ENCODE measurements at places on chromosomes 1 and 21.

DNA sequence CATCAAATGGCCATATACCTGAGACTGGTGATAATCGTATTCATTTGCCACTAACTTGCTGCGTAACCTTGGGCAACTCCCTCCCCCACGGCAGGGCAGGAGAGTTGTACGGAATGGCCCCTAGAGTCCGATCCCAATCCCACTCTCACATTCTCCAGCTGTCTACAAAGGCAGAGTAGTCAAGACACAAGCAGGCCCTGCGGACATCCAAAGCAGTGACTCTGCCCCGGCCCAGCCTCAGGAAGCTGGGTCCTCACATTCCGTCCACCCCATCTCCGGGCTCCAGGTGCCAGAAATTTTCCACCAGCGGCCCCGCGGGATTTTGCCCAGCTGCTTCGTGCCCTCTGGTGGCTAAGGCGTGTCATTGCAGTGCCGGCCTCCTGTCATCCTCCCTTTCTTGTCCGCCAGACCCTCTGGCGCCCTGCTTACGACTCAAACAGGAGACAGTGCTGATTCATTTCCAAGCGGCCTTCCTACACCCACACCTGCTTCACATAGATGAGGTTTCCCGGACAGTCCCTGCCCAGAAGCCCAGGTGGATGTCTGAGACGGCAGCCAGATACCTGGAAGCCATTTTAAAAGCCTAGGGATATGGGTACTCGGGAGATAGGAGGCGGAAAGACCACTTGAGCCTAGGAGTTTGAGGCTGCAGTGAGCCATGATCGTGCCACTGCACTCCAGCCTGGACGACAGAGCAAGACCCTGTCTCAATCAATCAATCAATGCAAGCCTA is 2.9 kb upstream of the S100A2 start:
- peaks cover 55% of the 10 kb centered on the region for H3K4me1 ChIP-seq
- H3K27me3 ChIP-seq = no peaks in the 10 kb centered on the region
- DNase-seq = peak; percentile 90
- no peaks in the 10 kb centered on the region for H3K36me3 ChIP-seq
- peak overlapping the region; percentile 29 for H3K4me3 ChIP-seq

- no peak for DNase-seq
- no peaks in the 10 kb centered on the region for H3K27me3 ChIP-seq
- no peak overlapping the region for H3K4me3 ChIP-seq
- no peak overlapping the region for H3K27ac ChIP-seq
- no peaks in the 10 kb centered on the region for H3K36me3 ChIP-seq
These were observed 3.3 kb upstream of the CAPN9 start for GRCh38 chr1:230743899-230744298.

- peaks cover 16% of the 10 kb centered on the region for H3K27me3 ChIP-seq
- DNase-seq = no peak
- H3K4me3 ChIP-seq = no peak overlapping the region
- no peak overlapping the region for H3K27ac ChIP-seq
- H3K4me1 ChIP-seq = peaks cover 5% of the 10 kb centered on the region
- H3K36me3 ChIP-seq = peaks cover 2% of the 10 kb centered on the region
These were observed 5.2 kb downstream of the RGL1 start for GRCh38 chr1:183810121-183810520.

- H3K4me1 ChIP-seq = no peaks in the 10 kb centered on the region
- no peak for DNase-seq
- H3K36me3 ChIP-seq = no peaks in the 10 kb centered on the region
- H3K27me3 ChIP-seq = no peaks in the 10 kb centered on the region
- no peak overlapping the region for H3K27ac ChIP-seq
- H3K4me3 ChIP-seq = no peak overlapping the region
These were observed 139.4 kb downstream of the EDEM3 start for GRCh38 chr1:184615301-184615700.

- H3K4me1 ChIP-seq = no peaks in the 10 kb centered on the region
These were observed 73.9 kb upstream of the VTCN1 start for GRCh38 chr1:117284399-117285215.

Measured in activated CD8-positive, alpha-beta T cell treated with anti-CD3 and anti-CD28 coated beads for 36 hours (primary cell).